ENCODE measurements at places on chromosomes 6 and 20.
A peak's percentile ranks its signal among the peaks of the same experiment; 100 is the strongest.

- DNase-seq, result no peak
These were observed 885 bp upstream of the GZF1 start for GRCh38 chr20:23361119-23361475.

GRCh38 chr6:21729431-21729830, 135.9 kb downstream of the SOX4 start:
- no peak for DNase-seq

GRCh38 chr20:37764333-37764935, 70.6 kb downstream of the CTNNBL1 start:
- no peak for DNase-seq

DNA sequence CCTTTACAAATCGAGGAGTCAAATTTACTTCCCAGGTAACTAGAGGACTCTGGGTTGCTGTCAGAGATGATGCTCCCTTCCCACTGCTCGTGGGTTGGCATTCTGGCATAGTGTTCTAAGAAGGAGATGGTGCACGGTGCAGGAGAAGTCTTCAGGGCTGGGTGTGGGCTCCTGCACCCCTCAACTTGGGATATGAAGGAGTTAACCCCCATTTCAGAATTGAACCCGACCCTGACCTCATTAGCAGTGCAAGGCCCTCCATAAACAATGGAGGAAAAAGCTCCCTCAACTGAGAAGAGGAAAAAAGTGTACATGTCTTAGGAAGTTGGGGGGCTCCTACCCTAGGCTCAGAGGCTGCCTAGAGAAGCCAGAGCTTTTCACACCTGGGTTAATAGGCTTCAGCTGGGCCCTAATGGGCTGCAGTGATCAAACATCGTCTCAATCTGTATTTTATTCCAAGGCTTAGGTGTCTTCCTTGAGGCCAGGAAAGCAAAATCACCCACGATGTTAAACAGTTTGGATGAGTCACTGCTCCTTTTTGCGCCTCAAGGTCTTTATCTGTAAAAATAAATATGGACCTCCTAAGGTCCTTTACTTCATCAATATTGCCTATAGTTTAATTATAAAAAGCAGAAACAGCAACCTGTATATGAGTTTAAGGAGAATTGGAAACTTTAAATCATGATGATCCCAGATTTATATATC, 29.4 kb downstream of the TFAP2B start:
- DNase-seq, result no peak

GRCh38 chr20:25399037-25399430, 8.4 kb upstream of the ABHD12 start:
- DNase-seq, result peak; percentile 24

DNA sequence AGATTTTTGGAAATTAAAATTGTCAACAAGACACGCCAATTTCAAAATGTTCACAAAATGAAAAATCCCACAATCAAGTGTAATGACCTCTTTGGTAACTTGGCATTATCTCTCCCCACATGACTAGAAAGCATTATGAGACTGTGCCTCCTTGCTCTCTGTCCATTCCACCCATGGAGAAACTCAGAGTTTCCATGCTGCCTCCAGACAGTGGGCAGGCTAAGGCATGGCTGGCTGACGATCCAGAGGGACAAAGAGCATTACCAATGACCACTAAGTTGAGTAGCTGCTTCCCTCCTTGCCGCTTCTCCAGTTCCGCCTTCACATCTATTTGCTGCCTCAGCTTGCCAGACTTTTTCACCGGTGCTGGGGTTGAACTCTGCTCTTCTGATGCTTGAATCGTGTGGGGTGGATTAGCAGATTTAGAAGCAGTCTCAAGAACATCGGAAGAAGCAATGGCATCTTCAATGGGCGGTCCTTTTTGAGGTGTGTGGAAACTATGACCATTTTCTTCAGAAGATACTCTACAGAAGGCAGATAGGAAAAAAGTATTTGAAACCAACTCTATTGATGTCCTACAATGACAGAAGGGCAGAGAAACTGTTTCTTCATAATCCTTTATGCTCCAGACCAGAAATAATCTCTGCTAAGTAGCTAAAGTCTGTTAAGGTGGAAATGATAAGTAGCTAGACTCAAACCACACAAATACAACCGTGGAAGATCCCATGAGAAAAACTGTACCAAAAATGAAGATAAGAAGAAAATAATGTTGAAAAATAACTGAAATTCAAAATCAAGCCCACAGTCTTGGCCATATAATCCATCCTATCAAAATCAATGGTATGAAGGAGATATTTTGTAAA, 47.5 kb upstream of the ALDH8A1 start:
- no peak for DNase-seq

- DNase-seq, result no peak
These were observed 947.7 kb upstream of the ADGRB3 start for GRCh38 chr6:67687396-67687795.

- no peak for DNase-seq
These were observed 5.4 kb downstream of the SLC22A23 start for GRCh38 chr6:3451498-3451897.

DNA sequence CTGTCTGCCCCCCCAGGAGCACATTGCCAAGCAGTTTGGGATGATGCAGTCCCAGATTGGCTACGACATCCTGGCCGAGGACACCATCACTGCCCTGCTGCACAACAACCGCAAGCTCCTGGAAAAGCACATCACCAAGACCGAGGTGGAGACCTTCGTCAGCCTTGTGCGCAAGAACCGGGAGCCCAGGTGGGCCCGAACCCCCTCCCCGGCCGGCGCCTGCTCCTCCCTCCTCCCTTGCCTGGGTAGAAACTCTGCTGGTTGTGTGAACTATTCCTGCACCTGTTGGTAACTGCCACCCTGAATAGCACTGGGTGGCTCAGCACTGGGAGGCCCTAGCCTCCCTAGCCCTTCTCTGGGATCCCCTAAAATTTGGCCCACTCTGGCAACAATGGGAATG, 43.7 kb downstream of the UQCC2 start:
- no peak for DNase-seq

- no peak for DNase-seq
These were observed 67.0 kb upstream of the TNFAIP3 start for GRCh38 chr6:137799950-137800568.

DNA sequence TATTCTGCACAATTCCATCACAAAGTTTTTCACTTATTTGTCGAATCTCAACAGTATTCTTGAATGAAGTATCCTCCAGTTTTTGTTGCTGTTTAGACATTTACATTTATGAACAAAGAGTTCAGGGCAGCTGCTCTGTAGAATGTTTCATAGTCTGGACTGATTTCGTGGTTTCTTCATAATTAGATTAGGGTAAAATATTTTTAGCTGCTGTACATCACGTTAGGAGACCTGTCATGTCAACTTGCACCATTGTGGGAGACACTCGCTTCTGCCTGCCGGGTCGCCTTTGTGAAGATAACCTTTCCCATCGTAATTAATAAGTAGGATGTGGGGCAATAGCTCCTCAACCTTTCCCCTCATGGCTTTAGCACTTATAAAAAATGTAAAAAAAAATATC, 27.5 kb upstream of the RPS6KA2 start:
- no peak for DNase-seq

DNA sequence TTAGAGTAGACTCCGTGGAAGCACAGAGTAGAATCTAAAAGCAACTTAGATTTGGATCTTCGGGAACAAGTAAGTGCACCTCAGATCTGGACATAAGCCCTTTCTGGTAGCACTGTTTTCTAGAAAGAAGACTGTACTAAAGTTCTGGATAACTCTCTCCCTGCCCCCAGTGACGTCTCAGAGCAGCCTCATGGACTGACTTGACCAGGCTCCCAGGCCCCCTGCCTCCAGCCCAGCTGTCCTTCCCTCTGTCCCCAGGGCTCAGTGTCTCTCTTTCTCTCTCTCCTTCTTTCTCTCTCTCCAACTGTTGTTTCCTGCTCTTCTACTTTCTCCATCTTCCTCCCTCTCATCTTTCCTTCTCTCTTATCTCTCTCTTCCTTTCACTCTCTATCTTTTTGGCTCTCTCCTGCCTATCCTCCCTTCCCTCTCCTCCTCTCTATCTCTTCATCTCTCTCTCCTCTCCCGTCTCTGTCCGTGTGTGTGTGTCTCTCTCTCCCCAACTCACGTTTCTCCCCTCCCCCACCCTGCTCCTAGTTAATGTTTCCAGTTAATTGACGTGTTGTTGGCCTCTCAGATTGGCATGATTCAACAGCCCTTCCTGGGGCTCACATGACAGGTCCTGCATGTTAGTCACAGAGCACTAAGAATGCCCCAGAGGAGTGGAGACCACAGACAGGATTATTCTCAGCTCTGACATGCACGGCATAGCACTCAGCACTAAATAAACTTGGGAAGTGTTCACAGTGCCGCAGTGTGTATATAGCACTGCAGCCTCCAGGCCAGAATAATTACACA, 180.4 kb upstream of the FOXQ1 start:
- DNase-seq, result no peak

GRCh38 chr20:63501818-63502670, 3.2 kb upstream of the EEF1A2 start:
- DNase-seq, result peak; percentile 81

DNA sequence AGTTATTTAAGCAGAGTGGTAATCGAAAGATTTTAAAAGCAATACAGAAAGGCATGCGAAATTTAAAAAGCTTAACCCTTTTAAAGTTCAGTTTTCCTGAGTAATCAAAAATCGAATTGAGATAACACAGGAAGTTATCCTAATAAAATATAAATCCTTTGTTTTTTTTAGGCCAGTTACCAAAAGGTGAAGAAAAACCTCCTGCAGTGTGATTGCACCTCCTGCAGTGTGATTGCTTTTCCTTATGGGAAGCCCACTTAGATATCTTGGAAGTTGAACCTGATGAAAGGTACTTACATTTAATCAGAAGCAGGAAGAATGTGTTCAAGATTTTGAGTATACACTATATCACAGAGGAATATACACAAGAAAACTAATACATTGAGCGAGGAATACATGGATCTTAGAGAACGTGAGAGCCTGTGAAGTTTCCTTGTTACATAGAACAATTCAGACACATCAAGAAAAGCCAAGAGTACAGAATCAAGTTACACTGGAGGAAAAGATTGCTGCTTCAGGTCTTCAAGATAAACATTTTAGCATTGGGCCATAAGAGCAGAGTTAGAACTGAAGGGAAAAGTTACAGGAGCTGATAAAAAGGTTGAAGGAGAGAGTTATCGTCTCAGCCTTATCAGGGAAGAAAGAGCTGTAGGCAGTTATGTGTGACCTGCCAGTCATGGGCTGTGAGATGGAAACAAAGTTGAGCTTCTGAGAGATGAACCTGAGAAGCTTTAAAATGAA, 7.7 kb upstream of the TMEM181 start:
- no peak for DNase-seq

GRCh38 chr20:56392881-56393482, 537 bp downstream of the CSTF1 start:
- no peak for DNase-seq

GRCh38 chr6:27281105-27281539, 31.0 kb downstream of the POM121L2 start:
- no peak for DNase-seq

- DNase-seq, result no peak
These were observed 843 bp downstream of the FBXO9 start for GRCh38 chr6:53066077-53066417.

DNA sequence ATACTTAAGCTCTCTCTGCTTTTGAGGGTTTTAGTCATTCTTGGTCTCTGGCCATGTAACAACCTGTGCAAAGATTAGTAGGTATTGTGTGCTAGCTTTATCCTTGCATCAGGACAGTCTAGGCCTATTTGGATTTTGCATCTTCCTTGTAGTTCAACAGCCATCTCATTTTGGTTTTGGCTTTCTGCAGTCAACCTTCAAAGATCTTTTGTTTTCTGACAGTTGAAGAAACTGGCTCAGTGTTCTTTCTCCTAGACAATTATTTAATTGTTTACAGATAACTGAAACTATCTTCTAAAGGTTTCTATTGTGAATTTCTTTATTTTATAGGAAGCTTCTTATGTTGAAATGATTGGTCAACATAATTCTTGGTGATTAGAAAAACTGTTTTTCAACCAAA, 307.5 kb downstream of the CDKAL1 start:
- no peak for DNase-seq

- DNase-seq, result no peak
These were observed 53.8 kb downstream of the GINS1 start for GRCh38 chr20:25461281-25461650.

- DNase-seq, result no peak
These were observed 382.7 kb downstream of the UTRN start for GRCh38 chr6:144667532-144668503.

DNA sequence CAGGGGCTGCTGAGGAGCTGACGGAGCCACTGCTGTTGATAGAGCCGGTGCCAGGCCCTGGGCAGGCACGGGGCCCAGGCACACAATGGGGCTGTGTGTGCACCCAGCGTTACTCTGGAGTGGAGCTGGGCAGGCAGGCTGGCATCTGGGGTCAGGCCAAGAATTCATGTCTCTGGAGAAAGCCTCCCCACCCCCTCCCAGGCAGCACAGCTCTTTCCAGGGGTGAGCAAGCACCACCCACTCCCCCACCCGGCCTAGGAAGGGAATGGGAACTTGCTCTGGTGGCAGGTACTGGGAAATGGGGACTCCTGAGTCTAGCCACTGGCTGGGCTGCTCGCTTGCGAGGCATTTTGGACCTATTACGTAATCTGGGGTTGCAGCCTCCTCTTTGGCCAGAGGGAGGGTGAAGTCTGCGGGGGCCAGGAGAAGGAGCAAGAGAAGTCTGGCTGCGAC, 22.7 kb downstream of the TFEB start:
- peak; percentile 26 for DNase-seq

DNA sequence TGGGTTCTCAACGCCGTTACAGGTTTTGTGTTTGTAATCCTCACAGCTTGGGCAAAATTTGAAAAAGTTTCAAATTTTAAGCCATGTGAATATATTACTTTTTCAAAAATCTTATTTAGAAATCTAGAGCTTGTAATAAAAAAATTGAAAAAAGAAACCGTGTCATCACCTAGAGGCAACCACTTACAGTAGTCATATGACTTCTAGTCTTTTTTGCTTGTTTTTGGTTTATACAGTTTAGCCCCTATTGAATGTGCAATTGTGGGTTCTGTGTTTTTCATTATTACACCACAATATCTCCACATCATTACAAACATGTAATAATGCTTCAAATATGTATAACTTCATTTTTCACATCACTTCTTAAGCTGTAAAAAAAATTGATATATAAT, 888 bp downstream of the DYNLRB1 start:
- DNase-seq, result no peak

DNA sequence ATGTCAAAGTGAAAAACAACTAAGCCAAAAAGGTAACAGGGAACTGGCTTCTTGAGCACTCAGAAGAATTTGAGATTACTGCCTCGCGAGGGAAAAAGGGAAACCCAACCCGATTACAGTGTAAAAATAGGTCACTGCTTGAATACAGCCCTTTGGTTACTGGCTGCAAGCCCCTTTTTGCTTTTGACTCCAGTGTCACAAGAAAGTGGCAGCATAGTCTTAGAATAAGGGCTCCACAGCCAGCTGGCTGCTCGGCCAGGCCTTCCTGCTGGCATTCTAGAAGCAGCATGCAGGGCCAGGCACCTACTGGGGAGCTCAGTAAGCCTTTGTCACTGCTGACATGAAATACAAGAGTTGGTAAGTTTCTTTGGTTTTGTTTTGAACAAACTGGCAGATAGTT, 83.0 kb downstream of the ZHX3 start:
- no peak for DNase-seq

All from NCI-H1092 (cell line).